Glutamatergic neuron (in vitro differentiated cells): ENCODE measurements at places on chromosomes 16 and 17.

DNA sequence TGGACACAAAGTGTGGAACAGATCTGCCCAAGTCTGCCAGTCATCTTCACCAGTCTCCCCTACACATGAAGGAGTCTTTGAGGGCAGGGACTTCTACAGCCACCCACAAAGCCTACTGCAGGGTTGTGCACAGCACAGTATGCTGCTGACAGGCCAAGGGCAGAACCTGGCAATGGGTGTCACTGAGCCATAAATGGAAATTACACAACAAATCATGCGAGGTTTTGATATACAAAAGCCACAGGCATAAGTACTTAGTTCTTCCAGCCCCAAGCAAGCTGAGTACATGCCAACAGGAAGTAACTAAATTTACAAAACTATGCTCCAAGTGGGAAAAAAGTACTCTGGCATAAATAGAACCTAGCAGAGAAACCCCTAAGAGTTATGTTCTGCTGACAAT lies 7.8 kb upstream of the PSMC3IP start:
- peaks cover 2% of the 10 kb centered on the region for H3K27me3 ChIP-seq
- H3K36me3 ChIP-seq: no peaks in the 10 kb centered on the region
- H3K4me3 ChIP-seq: no peak overlapping the region
- H3K4me1 ChIP-seq: no peaks in the 10 kb centered on the region

- H3K4me3 ChIP-seq: no peak overlapping the region
- H3K27me3 ChIP-seq: no peaks in the 10 kb centered on the region
- peaks cover 7% of the 10 kb centered on the region for H3K36me3 ChIP-seq
Observed at GRCh38 chr16:81921085-81921814, 90.0 kb downstream of the SDR42E1 start.

DNA sequence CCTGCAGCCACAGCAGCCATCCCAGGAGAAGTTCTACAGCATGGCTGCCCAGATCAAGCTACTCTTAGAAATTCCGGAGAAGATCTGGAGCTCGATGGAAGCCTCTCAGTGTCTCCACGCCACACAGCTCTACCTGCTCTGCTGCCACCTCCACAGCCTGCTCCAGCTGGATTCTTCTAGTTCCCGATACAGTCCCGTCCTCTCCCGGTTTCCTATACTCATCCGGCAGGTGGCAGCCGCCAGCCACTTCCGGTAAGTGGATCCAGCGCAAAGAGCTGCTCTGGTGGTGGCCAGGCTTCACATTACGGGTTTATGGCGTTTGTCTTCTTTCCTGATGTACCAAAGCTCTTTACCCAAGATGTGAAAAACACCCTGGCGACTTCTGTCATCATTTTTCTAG lies 3.6 kb downstream of the COG1 start:
- peaks cover 13% of the 10 kb centered on the region for H3K36me3 ChIP-seq
- peaks cover 8% of the 10 kb centered on the region for H3K27me3 ChIP-seq

DNA sequence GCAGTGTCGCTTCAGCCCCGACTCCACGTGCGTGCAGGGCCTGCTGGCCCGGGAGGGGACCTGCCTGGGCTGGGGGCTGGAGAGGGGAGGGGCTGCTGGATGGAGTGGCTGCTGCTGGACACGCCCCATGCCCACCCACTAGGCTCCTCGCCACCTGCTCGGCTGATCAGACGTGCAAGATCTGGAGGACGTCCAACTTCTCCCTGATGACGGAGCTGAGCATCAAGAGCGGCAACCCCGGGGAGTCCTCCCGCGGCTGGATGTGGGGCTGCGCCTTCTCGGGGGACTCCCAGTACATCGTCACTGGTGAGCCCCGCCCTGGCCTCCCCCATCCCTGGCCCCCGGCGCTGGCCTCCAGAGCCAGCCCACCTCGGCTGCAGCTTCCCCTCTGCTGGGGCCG lies 2.4 kb downstream of the BRICD5 start:
- no peak overlapping the region for H3K27ac ChIP-seq
- H3K4me1 ChIP-seq: peaks cover 14% of the 10 kb centered on the region
- DNase-seq: no peak
- no peaks in the 10 kb centered on the region for H3K36me3 ChIP-seq
- H3K4me3 ChIP-seq: no peak overlapping the region
- peaks cover 11% of the 10 kb centered on the region for H3K27me3 ChIP-seq

DNA sequence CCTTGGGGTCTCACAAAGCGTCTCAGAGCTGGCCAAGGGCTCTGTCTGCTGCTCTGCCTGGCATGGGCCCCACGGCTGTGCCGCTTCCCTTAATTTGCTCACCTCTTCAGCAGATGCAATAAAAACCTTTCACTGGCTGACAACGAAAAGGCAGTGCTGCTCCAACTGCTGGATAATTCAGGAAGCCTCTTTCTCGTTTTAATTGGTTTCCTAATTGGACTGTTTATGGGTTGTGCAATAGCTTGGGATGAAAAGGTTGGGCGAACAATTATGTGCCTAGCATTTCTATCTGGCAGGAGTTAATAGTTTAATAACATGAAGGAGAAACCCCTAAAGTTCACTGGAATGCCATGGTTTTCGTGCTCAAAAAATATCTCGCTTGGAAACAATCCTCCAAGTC lies 234.1 kb upstream of the IRX5 start:
- no peaks in the 10 kb centered on the region for H3K4me1 ChIP-seq
- H3K27ac ChIP-seq: no peak overlapping the region
- DNase-seq: no peak
- no peaks in the 10 kb centered on the region for H3K27me3 ChIP-seq
- no peaks in the 10 kb centered on the region for H3K36me3 ChIP-seq

- H3K36me3 ChIP-seq: no peaks in the 10 kb centered on the region
- H3K4me1 ChIP-seq: no peaks in the 10 kb centered on the region
- no peak overlapping the region for H3K4me3 ChIP-seq
- peaks cover 2% of the 10 kb centered on the region for H3K27me3 ChIP-seq
- DNase-seq: no peak
Observed at GRCh38 chr17:77180503-77181357, 40.0 kb downstream of the SEC14L1 start.

DNA sequence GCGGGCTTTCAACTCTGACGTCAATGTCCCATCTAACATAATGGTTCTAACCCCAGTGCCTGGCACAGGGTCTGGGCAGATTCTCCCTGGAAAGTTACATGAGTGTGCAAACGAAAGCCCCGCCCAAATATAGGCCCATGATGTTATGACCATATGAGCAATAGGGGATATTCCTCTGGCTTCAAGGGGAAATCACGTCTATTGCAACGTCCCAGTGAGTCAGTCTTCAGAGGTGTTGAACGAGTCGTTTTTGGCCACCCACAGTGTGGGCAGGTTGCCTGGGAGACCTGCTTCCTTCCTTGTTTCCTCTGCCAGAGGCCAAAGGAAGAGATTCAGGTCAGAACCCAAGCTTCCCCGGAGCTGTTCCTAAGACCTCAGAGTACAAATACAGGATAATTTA lies 30.3 kb downstream of the PIK3R5 start:
- no peak overlapping the region for H3K27ac ChIP-seq
- no peak for DNase-seq
- no peaks in the 10 kb centered on the region for H3K4me1 ChIP-seq
- H3K4me3 ChIP-seq: no peak overlapping the region

DNA sequence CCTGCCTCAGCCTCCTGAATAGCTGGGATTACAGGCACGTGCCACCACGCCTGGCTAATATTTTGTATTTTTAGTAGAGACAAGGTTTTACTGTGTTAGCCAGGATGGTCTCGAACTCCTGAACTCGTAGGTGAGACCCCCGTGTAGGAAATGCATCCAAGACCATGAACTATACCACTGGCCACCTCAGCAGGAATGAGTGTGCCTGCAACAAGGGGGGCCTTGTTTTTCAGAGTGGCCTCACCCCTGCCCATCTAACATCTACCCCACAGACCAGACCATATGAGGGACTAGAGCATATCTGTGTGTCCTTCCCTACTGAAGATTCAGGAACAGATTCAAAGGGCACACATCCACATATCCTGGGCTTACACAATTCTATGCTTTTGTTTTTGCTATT lies 44.9 kb downstream of the SHISA6 start:
- H3K4me3 ChIP-seq: no peak overlapping the region
- H3K4me1 ChIP-seq: no peaks in the 10 kb centered on the region
- DNase-seq: no peak
- H3K27ac ChIP-seq: no peak overlapping the region
- H3K27me3 ChIP-seq: no peaks in the 10 kb centered on the region

DNA sequence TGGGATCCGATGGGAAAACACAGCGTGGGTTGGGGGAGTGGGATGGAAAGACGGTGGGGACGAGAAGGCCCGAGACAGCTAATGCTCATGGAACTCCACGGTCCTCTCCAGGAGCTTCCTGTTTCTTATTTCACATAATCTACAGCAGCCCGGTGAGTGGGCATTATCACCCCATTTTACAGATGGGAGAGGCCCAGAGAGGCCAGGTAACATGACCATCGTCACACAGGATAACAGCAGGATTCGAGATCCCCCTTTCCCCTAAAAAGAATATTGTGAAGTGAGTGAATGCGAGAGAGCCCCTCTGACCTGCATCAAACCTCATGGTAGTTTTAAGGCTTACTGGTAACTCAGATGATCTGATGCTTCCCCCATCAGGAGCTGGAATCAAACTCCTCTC lies 12.0 kb downstream of the CIBAR2 start:
- H3K27me3 ChIP-seq: peaks cover 2% of the 10 kb centered on the region
- no peak overlapping the region for H3K4me3 ChIP-seq
- DNase-seq: no peak

DNA sequence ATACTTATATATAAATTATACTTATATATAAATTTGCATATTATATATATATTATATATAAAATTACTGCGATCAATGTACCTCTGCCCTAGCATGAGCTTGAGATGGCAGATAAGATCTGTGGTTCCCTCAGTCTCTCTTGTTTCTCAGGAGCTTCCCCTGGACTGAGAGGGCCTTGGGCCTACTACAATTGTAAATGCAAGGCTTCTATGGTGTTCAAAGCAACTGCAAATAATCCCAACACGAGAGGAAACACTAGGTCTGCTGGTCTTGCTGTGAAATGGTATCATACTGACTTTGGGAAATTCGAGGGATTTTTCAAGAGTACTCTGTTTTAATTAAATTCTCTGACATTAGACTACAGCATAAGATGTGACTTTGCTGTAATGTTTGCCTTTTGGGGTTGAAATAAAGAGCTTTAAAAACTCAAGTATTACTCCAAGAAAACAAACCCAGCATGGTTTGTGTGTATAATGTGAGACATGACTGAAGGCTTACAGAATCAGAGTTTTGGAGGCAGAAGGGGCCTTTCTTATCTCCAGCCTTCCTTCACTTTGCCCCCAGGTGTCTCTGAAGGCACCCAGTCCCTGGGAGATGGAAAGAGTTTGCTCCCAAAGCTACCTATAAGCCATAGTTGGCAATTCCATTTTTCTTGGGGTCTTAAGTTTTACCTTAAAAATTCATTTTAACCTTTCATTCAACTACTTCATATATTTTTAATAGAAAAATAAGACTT lies 24.2 kb downstream of the ACSM1 start:
- no peaks in the 10 kb centered on the region for H3K36me3 ChIP-seq
- DNase-seq: no peak
- H3K27ac ChIP-seq: no peak overlapping the region
- H3K4me1 ChIP-seq: peaks cover 7% of the 10 kb centered on the region
- H3K27me3 ChIP-seq: no peaks in the 10 kb centered on the region

DNA sequence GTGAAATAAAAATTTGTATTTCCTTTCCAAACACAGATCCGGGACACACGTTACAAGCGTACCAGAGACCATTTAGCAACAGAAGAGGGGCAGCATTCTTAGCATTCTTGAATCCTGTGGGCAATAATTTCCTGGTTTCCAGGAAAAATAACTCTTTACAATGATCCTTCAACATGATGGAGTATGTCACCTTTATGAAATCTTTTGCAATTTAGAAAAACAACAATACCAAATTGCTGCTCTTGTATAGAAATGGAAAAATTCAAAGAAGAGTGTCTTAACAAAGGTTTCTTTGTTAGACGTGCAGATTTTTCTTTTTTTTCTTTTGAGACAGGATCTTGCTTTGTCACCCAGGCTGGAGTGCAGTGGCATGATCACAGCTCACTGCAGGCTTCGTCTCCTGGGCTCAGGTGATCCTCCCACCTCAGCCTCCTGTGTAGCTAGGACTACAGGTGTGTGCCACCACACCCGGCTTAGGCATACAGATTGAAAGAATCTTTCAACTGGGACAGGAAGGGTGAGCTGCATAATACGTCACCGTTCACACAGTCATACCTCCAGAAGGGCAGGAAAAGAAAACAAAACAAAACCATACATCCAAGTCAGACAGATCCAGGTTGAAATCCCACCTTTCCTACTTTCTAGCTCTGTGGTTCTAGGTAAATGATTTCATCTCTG lies 10.8 kb upstream of the GCSH start:
- no peaks in the 10 kb centered on the region for H3K4me1 ChIP-seq
- no peaks in the 10 kb centered on the region for H3K27me3 ChIP-seq
- H3K4me3 ChIP-seq: no peak overlapping the region
- no peak overlapping the region for H3K27ac ChIP-seq

GRCh38 chr17:18055597-18055996 lies 16.4 kb downstream of the GID4 start:
- H3K4me1 ChIP-seq: no peaks in the 10 kb centered on the region
- no peak for DNase-seq
- H3K27me3 ChIP-seq: no peaks in the 10 kb centered on the region
- H3K4me3 ChIP-seq: no peak overlapping the region
- no peak overlapping the region for H3K27ac ChIP-seq

DNA sequence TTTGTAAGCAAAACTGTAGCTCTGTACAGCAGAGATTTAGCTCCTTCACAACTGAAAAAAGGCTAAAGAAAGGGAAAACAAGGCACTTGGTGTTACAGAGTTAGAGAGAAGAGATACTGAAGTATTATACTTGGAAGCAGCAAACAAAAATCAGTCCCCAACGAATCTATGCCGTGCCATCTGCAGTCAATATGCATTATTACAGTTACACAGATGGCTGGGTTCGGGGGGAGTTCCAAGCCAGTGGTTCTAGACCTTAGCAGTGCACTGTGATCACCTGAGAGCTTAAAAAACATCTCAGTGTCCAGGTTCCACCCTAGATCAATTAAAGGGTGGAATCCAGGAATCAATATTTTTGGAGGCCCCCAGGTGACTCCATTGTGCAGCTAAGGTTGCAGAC lies 489.9 kb downstream of the SHISA9 start:
- no peak overlapping the region for H3K4me3 ChIP-seq
- H3K27ac ChIP-seq: no peak overlapping the region
- peaks cover 3% of the 10 kb centered on the region for H3K36me3 ChIP-seq
- no peaks in the 10 kb centered on the region for H3K27me3 ChIP-seq
- no peaks in the 10 kb centered on the region for H3K4me1 ChIP-seq
- no peak for DNase-seq
